RCC 7860 (cell line): ENCODE measurements at places on chromosomes 13 and 19.

GRCh38 chr19:2982983-2983350, 5.6 kb downstream of the TLE6 start:
- no peak for DNase-seq

- DNase-seq: no peak
Measured at GRCh38 chr19:29560313-29561075, 34.7 kb downstream of the VSTM2B start.

GRCh38 chr19:43781630-43782310, 997 bp upstream of the KCNN4 start:
- DNase-seq: no peak

DNA sequence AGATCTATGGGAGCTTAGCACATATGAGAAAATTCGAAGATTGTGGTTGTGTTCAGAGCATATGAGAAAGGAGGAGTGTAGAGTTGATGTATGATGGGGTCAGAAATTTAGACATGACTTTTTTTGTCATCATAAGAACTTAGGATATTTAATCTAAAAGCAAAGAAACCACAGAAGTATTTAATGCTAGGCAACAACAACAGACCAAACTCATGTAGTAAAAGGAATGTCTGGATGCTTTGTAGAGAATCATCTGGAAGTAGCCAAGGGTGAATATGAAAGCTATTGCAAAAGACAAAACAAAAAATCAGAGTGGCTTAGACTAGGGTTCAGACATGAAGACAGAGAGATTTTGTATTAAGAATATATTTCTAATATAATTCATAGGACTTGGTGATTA, 190.3 kb downstream of the SLITRK1 start:
- no peak for DNase-seq

DNA sequence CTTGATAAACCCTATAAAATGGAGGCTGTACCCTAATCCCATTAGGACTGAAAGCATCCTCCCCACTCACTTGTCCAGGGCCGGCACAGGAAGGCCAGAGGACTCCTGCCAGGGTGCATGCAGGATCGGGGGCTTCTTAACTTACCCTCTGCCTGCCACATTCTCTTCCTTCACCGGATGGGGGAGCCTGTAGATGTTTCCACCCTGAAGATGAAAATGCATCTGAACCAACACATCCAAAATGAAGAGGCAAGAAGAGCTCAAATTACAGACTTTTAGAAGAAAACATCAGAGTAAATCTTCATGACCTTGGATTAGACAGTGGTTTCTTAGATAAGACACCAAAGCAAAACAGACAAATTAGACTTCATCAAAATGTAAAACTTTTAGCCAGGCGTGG, 25.9 kb upstream of the NAPA start:
- no peak for DNase-seq

DNA sequence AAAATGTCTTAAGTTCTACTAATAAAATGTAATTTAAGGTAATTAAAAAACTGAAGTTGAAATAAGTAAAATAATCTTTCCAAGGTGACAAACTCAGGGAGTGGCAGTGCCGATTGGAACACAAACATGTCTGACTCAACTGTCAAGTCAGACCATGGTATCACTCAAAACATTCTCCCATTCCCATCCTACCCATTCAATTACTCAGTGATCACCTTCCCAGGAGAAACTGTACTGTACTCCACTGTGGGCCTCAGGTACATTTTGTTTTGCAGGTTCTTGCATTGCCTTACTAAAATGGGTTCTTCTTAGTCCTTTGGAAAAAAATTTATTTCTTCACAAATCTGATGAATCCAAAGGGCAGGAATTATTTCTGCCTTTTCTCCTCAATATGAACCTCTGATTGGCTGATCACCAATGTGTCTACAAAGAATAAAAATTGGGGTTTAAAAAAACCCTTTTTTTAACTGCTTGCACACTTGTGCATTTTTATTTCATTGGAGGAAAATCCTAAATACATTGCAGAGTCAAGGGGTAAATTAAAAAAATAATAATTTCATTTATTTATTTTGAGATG, 96.8 kb downstream of the ZNF429 start:
- no peak for DNase-seq

GRCh38 chr13:83657281-83657680, 225.0 kb downstream of the SLITRK1 start:
- no peak for DNase-seq

DNA sequence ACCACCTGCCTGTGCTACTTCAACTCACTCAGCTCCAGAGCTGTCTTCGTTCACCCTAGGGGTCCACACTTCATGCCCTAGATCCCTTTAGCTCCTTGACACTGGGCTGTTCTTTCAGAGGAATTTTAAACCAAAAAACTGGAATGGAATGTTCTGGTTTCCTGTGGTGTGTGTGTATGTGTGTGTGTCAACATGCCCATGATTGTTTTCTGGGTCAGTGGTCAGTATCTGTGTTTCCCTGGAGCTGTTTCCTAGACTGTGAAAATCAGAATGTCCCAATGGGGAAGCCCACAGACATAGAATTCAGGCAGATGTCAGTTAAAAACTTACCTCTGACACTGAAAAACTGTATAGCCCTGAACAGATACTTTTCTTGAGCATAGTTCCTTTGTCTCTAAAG, 1.3 kb downstream of the PMIS2 start:
- no peak for DNase-seq

DNA sequence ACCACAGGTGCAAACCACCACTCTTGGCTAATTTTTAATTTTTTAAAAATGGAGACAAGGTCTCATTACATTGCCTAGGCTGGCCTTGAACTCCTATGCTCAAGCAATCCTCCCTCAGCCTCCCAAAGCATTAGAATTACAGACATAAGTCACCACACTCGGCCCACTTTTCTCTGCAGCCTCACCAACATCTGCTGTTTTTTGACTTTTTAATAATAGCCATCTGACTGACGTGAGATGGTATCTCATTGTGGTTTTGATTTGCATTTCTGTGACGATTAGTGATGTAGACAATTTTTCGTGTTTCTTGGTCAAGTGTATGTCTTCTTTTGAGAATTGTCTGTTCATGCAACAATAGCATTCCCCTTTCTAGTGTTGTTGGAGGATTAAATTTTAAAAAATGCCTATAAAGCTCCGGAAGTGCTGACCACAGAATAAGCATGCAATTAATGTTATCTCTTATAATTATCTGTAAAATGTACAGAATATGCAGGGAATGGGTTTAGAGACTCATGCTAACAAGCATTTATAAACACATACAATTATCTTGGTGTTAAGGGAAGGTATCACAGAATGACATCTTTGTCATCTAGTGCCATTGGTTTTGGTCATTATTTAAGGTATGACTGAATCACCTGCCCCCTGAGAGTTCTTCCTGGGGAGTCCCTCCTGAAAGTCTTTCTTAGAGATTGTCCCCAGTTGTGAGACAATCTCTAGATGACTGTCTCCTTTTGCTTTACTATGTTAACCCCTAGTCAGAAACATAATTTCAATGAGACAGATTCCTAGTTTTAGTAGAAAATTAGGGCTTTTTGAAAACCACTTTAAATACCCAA, 118.5 kb upstream of the SERTM1 start:
- no peak for DNase-seq

DNA sequence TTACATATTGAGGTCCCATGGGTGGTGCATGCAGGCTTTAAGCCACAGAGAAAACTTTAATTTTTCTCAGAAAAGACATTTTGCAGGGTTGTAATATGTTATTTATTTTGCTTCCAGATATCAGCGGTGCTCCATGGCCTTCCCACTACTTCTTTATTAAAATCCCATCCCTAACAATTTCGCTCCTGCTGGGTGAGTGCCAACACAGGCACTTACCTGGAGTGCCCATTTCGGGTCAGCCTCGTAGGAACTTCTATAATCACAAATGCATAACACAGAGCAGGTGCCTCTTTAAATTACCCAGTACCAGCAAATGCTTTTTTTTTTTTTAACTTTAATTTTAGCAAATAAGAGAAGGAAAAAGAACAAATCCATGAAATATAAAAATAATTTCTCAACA, 86.4 kb downstream of the EFNB2 start:
- DNase-seq: no peak

DNA sequence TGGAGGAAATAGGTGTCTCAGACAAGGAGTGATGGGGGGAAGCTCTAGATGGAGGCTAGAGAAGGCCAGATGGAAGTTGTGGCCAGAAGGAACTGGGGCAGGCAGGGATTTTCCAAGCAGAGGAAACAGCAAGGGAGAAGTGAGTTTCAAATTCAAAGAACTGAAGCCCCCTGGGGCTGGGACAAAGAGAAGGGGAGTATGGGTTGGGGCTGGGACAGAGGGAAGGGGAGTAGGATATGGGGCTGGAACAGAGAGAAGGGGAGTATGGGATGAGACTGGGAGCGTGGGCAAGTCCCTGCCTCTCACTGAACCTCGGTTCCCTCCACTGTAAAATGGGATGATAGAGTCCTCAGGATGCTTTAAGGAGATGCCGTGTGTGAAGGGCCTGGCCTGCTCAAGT, 1.9 kb upstream of the GTF2F1 start:
- no peak for DNase-seq

DNA sequence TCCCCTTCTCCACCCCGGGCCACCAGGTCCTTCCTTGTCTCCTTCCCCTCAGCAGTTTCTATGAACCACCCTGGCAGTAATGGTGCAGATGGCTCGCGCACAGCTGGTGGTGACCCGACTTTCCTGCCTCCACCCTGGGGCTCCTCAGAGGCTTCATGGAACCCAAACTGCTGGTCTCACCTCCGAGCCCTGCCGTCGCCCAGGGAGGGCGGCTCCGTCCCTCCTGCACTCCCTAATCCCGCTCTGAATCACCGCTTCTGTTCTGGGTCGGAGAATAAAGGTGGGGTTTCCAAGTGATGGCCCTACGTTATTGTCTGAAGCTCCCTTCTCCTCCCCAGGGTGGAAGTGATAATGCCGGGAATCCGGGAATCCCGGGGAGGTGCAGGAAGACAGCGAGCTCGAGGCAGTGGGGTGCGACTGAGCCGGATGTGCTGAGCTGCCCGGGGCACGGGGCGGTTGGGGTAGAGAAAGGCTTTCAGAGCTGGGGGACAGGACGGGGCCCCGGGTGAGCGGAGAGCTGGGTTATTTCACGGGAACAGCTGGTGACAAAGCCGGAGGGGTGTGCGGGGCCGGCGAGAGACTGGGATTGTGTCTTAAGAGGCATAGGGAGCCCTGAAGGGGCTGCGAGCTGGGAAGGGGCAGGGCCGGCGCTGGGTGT, 711 bp downstream of the FUT2 start:
- DNase-seq: no peak

GRCh38 chr19:2458054-2458453, 1.3 kb upstream of the LMNB2 start:
- no peak for DNase-seq

DNA sequence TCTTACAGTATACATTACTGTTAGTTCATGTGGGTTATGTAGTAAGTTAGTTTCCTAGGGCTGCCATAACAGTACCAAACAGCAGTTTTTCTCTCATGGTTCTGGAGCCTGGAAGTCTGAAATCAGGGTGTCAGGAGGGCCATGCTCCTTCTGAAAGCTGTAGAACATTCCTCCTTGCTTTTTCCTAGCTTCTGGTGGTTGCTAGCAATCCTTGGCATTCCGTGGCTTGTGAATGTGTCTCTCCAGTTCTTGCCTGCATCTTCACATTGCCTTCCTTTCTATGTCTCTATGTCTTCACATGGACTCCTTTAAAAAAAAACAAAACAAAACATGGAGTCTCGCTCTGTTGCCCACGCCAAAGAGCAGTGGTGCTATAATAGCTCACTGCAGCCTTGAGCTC, 95.4 kb downstream of the WDFY2 start:
- no peak for DNase-seq
